SHP77 (cell line): ENCODE measurements at places on chromosomes 6 and 20.

GRCh38 chr6:168658059-168658458, 217.1 kb downstream of the SMOC2 start:
- no peak for DNase-seq

- no peak for DNase-seq
Observed at GRCh38 chr6:15555101-15556038, 107.5 kb downstream of the DTNBP1 start.

- DNase-seq = peak; percentile 17
Observed at GRCh38 chr6:12637960-12638641, 78.5 kb upstream of the PHACTR1 start.

- DNase-seq = no peak
Observed at GRCh38 chr6:40585223-40585622, 1.9 kb downstream of the LRFN2 start.

DNA sequence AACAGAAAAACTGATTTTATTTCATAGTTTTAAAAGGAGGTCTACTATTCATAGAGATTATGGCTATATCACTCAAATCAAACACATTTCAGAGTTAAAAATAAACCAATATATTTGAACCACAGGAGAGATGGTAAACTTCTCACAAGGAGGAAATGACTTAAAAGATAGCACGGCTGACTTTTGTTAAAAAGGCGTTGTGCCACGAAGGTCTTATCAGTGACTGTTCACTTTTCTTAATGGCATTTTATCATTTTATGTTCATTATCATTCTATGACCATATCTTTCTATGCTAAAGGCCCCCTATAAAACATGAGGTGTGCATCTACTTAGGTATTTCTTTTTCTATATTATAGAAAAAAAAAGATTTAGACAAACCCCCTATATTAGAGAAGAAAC, 19.6 kb downstream of the ELOVL4 start:
- DNase-seq = no peak

- DNase-seq = no peak
Observed at GRCh38 chr20:10843146-10843711, 169.4 kb upstream of the JAG1 start.

DNA sequence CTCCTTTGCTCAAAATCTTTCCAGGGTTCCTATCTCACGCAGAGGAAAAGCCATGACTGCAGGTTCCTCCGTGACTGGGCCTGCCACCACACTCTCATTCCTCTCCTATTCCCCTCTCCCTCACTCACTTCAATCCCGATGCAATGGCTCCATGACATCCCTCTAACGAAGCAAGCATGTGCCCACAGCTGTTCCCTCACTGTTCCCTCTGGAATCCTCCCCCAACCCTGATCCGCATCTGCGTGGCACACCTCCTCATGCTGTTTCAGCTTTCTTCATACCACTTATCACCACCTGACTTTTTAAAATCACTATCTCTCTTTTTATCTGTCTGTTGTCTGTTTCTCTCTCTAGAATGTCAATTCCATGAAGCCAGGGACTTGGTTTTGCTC, 25.5 kb downstream of the ANGPT4 start:
- no peak for DNase-seq

- no peak for DNase-seq
Observed at GRCh38 chr6:166782520-166782919, 155.5 kb upstream of the RPS6KA2 start.

DNA sequence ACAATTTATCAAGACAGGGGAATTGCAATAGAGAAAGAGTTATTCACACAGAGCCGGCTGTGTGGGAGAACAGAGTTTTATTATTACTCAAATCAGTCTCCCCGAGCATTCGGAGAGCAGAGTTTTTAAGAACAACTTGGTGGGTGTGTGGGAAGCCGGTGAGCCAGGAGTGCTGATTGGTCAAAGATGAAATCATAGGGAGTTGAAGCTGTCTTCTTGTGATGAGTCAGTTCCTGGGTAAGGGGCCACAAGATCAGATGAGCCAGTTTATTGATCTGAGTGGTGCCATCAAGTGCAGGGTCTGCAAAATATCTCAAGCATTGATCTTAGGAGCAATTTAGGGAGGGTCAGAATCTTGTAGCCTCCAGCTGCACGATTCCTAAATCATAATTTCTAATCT, 50.0 kb upstream of the ECI2 start:
- no peak for DNase-seq

DNA sequence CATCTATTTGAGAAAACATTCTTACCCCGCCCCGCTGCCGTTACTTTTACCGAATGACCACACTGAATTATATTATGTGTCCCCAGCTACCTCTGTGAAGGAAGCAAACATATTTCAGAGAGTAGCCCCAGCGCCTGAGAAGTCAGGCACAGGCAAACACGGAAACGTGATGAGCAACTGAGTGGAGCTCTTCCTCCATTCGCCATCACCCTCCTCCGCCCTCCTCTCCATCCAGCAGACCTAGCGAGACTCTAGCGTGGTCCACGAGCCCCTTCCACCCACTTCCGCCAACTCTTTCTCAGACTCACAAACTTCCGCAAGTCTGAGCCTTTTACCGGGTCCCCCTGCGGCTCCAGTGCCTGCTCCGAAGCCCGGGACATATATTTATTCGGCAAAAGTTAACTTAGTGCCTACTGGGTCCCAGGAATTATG, 582 bp downstream of the SNRPB start:
- DNase-seq = peak; percentile 59

- no peak for DNase-seq
Observed at GRCh38 chr6:17673543-17674254, 33.0 kb downstream of the NUP153 start.
